ENCODE measurements at places on chromosomes 16 and 17.

DNA sequence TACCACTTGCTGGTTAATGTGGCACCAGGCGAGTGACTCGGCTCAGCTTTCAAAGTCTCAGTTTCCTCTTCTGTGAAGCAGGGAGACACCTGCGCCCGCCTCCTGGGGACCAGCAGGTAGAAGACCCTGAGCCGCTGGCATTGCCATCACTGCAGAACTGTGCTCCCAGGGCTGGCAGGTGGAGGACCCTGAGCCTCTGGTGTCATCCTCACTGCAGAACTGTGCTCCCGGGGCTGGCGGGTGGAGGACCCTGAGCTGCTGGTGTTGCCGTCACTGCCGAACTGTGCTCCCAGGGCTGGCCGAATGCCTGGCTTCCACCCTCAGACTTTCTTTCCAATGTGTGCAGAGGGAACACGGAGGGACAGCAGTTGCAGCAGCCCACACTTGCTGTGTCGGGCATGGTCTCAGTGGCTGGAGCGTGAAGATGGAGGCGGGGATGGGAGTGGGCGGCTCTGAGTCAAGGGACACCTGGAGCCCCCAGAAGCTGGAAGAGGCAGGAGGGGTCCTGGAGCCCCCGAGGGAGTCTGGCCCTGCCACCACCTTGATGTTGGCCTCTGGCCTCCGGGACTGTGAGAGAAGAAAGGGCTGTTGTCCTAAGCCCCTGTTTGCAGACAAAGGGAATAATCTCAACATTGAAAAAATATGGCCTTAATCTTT, 75.8 kb upstream of the METTL9 start:
- DNase-seq, result no peak

- DNase-seq, result no peak
These were observed 49.5 kb upstream of the SOX9 start for GRCh38 chr17:72071330-72071729.

DNA sequence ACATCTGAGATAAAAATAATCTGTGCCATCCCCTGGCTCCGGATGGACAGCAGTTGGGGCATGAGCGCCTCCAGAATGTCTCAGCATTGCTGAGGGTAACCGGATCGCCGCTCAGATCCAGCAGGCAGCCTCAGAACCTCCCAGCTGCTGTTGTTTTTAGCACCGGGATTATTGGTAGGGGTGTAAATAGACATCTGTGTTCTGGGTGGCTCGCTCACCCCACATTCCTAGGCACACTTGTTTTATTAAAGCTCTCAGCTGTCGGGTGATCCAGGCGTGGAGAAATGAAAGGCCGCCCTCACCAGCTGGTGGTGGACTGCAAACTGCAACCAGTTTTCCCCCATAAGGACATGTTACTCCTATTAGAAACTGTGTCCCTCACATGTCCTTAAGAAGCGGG, 32.1 kb downstream of the MYH3 start:
- no peak for DNase-seq

DNA sequence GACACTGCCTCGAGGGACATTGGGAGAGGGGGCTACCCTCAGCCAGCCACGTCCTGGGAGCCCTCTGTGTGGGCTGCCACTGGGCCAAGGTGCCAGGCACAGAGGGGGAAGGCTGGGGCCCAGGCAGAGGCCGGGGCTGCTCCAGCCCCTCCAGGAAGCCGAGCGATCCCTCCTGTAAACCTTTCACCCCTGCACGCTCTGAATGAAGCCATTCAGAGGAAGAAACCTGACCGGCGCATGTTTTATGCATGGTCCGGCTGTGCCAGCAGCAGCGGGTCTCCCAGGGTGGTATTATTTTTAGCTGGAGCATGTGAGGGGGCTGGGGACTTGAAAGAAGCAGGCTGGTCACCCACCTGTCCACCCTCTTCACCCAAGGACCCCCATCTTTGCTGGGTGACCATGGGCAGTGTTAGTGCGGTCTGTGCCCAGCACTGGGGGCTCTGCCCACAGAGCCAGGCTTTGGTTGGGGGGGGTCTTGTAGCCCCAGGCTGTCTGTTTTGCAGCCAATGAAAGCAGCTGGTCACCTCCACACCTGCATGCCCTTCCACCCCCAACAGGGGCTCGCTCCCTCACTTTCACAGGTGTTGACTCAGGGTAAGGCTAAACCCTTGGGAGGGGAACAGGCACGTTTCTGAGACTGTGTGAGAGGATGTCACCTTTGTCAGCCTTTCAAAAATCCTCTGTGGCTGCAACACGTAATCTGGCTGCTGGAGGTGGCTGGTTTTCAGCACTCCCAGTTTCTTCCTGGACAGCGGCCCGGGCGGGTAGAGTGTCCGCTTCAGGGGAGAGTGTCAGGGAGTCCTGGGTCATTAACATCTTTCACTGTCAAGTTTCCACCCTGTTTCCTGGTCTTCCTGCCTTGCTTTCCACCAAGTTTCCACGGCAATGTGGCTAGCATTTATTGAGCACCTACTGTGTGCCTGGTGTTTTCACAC, 77.1 kb upstream of the BRD7 start:
- DNase-seq, result no peak

GRCh38 chr16:972316-973002, 1.7 kb upstream of the LMF1 start:
- DNase-seq, result no peak

GRCh38 chr16:80027007-80027965, 426.7 kb upstream of the MAF start:
- no peak for DNase-seq

- no peak for DNase-seq
These were observed 312.1 kb downstream of the SNX29 start for GRCh38 chr16:12288537-12289174.

- no peak for DNase-seq
These were observed 88.4 kb downstream of the PLXDC1 start for GRCh38 chr17:39062846-39063680.

- no peak for DNase-seq
These were observed 126.1 kb downstream of the IRX5 start for GRCh38 chr16:55056585-55057401.

DNA sequence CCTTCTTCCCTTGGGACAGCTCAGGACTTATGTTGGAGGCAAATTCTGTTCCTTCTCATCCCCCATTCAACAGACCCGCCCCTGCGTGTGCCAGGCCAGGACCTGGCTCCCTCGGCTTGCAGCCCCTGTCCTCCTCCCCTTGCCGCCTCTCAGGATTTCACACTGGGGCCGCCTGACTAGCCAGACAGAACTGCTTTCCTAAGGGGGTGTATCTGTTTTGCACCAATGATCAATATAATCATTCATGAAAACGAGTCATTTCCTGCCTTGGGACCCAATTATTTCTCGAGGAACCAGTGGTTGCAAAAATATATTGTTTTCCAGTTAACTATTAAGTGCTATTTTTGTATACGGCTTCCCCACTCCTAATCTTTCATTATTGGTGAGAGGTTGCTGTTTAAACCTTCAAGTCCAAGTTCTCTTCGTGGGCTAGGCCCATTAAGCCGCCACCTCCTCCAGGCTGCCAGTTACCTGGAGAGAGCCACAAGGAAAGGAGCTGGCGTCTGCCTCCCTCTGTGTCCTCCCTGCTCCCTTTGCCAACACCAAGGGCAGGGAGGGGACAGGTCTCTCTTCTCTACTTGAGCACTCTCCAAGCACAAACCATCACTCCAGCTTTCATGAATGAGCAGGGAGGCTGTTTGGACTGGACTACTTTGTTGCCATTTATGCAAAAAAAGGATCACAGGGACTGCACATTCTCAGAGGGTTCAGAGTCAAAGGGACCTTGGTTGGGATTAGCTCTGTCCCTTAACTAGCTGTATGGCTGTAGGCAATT, 8.9 kb downstream of the DCAKD start:
- no peak for DNase-seq

DNA sequence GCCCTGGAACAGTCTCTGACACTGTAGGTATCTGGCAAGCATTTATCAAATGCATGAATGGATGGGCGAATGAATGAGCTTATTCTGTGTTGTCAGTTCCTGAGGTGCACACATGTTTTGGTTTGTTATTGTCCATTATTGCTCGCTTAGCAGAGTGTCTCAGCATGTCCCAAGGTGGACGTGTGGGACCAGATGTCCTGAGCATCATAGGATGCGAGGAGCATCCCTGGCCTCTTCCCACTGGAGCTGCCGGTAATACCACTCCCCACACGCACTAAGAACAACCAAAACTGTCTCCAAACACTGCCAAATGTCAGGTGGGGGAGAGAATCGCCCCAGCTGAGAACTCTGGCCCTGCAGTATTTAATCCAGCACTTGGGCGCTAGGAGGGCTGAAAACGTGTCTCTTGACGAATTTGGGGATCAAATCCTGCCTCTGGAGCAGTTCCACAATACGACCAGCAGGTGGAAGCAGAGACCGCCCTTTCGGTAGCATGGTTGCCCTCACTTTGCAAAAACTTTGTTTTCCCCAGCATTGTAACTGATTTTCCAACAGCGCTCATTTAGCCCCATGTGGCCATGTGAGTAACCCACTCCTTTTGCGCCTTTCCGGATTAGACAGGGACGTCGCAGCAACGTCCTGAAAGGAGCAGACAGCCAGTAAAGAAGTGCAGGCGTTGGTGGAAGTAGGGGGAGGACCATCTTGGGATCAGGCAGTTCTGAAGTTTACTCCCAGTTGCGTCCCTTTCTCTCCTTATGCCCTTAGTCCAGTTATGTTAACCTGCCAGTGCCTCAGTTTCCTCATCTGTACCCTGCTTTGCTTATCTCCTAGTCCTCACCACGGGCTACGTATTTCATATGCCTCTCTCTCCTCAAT, 22.7 kb downstream of the TMEM114 start:
- peak; percentile 91 for DNase-seq

GRCh38 chr17:20926532-20926931, 116.3 kb downstream of the USP22 start:
- DNase-seq, result no peak

DNA sequence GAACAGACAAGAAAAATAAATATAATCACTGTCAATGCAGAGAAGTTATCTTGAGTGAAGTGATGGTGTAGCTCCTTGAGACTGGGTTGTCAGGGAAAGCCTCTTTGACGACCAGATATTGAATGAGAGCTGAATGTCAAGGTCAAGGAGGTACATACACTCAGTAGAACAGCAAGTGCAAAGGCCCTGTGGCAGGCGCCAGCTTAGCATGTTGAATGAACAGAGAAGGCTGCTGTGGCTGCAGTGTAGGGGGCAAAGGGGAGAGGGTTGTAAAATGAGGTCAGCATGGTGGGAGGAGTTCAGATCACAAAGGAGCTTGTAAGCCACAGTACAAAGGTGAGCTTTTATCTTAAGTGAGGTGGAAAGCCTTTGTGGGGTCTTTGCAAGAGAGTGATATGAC, 111.5 kb downstream of the ZFHX3 start:
- DNase-seq, result no peak

- DNase-seq, result no peak
These were observed 168.9 kb downstream of the SHISA9 start for GRCh38 chr16:13070268-13070667.

DNA sequence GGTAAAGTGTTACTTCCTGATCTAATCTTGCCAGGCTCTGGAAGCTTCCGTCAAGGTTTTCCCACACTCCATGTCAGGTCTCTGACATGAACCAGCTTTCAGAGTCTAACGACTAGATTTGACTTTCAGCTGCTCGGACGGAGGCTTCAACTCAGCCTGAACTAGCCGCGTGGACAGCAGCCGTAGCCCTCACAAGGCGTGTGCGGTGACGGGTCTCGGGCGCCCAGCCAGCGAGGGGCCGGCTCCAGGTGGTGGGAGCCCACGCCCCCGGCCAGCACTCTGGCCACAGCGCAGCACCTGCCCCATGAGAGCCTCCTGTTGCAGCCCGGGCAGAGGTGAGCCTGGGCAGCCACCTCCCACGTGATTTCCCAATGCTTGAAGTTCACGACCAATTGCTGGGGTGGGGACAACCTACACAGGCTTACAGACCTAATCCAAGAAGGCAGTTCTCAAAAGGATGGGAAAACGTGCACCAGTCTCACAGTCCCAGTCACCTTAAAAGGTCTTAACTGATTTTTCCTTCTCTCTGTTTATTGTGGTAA, 45.5 kb downstream of the TBC1D16 start:
- DNase-seq, result no peak

DNA sequence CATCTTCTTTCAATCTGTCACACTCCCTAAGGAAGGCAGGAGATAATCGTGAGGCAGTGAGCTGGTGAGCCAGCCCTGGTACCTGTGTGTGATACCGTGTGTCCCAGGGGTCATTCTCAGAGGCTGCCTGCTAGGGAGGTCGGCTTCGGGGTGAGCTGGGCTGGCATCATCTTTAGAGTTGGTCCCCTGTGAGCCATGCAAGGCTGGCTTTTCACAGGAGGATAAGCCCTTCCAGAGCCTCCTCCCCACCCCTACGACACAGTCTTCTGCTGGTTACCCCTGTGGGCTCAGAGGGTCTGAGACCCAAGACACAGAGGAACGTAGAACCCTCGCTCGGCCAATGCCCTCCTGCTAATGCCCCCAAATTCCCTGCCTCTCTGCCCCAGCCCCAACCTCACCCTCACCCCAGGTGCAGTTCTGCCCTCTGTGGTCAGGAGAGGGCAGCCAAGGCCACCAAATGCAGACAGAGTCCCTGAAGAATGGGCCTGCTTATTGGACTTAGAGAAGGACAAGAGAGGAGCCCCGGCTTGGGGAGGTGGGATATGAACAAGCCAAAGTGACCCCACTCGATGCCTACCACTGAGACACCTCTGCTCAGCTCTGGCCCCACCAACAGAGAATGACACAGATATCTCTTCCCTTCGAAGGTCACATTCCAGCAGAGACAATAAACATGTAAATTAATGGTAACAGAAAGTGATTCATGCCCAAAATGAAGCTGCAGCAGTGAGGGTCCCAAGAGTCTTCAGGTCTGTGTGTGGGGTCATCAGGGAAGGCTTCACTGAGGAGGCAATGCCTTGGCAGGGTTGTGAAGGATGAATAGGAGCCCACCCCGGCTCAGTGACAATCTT, 80.8 kb upstream of the CCL1 start:
- DNase-seq, result peak; percentile 11

- peak; percentile 56 for DNase-seq
These were observed 26.8 kb upstream of the MTMR4 start for GRCh38 chr17:58541249-58541648.

DNA sequence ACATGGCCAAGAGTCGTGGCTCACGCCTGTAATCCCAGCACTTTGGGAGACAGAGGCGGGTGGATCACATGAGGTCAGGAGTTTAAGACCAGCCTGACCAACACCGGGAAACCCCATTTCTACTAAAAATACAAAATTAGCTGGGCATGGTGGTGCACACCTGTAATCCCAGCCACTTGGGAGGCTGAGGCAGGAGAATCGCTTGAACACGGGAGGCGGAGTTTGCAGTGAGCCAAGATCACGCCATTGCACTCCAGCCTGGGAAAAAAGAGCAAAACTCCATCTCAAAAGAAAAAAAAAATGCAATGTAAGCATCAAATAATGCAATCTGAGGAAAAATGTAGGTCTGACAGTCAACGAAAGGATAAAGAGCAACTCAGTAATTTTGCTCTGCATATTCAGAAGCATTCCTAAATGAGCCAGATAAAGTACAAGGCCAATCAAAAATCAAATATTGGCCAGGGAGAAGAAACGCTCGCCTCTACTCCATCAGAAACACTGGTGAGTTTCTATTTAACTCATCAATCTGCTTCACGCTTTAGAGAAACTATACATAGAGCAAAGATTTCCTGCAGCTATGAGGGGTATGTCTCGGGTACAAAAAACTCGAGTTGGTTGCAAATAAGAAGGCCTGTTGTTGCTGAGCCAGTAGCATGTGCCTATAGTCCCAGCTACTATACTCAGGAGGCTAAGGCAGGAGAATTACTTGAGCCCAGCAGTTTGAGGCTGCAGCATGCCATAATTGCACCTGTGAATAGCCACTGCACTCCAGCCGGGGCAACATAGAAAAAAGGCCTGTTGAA, 3.7 kb downstream of the TXNDC11 start:
- DNase-seq, result no peak

Measured in OCI-LY7 (cell line).